ENCODE measurements at places on chromosomes 3 and 15.

DNA sequence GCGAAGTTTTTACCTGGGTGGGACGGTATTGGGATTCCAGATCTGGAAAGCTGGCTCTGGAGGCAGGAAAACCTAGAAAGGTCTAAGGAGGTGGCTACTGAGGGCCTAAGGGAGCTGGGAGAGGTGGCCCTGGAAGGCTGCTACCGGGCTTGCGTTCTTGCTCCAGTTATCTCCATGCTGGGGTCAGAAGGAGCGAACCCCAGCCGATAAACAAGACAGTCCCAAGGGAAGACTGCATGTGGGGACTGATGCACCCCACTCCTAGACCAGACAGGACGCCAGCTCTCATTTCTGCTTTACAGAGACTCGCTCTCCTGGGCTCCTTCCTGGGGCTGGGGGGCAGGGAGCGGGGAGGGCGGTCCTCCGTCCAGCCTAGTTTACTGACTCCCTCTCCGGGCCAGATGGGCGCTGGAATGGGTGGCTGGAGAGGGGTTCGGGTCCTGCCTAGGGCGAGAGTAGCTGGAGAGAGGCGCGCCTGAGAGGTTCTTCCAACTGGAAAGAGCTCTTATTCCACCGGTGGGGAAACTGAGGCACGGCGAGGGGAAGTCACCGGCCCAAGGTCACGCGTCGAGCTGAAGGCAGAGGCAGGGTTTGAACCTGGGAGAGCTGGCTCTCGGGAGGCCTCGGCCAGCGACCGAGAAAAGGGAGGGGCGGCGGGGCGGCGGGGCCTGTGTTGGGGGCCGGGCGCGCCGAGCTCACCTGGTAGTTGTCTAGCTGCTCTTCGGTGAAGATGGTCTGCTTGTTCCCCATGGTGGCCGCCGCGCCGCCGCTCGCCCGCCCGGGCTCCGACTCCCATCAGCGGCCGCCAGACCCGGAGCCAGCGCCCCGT is 565 bp downstream of the CIB2 start:
- peak; percentile 35 for DNase-seq

- no peak for DNase-seq
These were observed 82.0 kb downstream of the MRPL46 start for GRCh38 chr15:88385078-88385700.

DNA sequence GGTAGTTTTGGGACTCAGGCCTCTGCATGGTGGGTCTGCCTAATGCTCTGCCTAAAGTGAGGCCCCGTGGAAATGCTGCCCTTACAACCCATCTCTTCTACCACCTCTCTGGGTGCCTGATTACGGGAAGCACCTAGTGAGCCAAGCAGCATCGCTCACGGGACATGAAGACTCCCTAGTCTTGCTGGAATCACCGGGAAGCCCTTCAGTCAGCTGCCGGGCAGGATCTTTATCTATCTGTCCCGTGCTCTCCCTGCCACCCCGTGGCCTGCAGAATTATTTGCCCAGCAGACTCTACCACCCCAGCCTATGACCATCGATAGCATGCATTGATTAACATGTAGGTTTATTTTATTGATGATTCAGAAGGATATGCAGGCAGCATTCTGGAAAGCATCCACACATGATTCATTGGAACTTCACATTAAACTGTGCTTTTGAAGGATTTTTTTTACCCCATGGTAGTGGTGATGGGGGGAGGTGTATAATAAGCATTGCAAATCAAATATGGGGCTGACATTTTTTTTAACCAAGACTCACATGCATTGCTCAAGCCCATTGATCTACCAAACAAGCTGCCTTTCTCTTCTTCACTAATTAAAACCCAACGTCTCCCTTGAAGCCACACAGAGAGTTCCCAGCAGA is 63.1 kb downstream of the ATP2B2 start:
- no peak for DNase-seq

DNA sequence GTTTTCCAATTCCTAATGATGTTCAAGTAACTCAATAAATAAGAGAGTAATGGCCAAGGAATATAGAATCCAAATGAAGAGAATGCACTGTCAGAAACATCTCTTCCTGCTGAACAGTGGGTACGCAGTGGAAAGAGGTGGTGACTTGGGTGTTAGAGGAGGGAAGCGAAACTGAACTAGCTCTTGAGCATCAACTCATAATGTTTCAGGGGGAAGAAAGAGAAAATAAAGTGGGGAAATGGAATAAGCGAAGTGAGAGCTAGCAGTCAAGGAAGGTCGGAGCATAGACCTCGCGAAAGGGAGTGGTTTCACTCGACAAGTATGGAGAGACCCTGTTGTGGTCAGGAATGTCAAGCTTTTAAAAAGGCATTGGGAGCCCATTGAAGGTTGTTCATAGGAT is 309.5 kb downstream of the GAP43 start:
- DNase-seq, result no peak

DNA sequence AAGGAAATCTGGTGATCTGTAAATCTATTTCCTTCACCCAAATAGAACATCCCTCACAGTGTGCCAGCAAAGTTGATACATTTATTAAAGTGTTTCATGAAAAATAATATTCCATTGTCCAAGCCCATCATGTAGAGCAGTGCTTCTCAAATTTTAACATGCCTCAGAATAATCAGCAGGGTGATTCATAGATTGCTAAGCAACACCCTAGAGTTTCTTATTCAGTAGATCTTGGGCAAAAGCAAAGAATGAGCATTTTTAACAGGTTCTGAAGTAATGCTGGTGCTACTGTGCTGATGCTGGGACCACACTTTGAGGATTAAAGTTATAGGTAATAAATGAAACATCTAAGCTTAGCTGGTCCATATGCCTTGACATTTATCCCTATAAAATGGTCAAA is 210.5 kb downstream of the ZIC4 start:
- DNase-seq, result no peak

- DNase-seq, result no peak
These were observed 60.3 kb upstream of the PPP2R3A start for GRCh38 chr3:135905058-135905724.

DNA sequence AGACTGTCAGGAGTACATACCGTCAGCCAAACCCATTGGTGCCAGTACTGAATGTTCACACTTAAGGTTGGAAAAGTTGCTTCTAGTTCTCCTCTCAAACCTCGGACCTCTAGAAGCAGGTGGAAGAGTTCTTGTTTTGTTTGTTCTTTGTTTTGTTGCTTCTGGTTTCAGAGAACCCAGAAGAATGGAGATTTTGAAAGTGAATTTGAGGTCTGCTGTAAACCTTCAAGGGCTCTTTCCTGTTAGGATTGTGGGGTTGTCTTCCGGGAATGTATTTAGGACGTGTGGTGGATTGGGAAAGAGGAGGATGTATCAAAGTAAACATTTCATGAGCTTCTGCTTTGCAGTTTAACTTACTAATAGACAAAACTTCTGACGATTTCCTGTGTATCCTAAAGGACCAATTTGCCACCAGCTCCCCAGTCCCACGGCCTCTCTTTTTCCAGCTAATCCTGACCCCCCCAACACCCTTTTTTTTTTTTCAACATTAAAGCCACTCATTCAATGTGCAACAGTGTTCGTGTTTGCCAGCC is 50.3 kb downstream of the FILIP1L start:
- no peak for DNase-seq

DNA sequence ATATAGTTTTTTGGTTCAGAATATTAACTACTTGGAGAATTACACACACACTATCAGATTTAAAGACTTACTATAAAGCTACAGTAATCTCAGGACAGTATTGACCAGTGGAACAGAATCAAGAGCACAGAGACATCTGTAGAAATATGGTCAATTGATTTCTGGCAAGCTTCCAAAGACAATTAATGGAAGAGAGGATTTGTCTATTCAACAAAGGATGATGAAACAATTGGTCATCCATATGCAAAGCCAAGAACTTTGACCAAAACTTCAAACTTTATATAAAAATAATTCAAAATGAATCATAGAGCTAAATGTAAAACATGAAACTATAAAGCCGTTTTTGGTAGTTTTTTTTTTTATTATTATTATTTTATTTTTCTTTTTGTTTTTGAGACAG is 29.8 kb upstream of the MB21D2 start:
- DNase-seq, result no peak

DNA sequence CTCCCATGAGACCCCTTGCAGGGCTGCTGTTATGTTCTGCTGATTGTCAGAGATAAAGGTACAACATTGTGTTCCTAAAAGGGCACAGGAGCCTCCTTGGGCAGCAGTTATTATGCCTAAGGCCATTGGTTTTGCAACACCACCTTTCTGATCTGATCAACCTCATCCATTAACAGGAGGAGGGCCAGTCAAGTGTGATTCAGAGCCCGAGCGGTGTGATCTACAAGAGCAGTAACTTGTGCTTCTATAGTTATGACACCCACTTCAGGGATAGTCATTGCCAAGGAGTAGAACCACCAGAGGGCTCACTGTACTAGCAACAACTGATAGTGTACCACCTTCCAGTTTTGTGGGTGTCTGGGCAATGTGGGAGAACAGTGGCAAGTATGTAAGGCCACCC is 1457.9 kb upstream of the CADM2 start:
- DNase-seq, result no peak

- no peak for DNase-seq
These were observed 63.6 kb downstream of the TLE3 start for GRCh38 chr15:70034141-70034540.

- no peak for DNase-seq
These were observed 1.4 kb downstream of the CCDC32 start for GRCh38 chr15:40563426-40563825.

Data from HuH-7.5 (cell line).